ENCODE measurements at places on chromosomes 7 and 10. TPM values are rescaled to one million over a fixed set of nuclear protein-coding genes. Genes with fewer than 3 reads are reported as not detected.

CREM gene
- total RNA-seq = 10.6 TPM

STEAP1 gene
- total RNA-seq = 1.4 TPM

OGA gene
- total RNA-seq = 30.6 TPM

ARHGEF5 gene
- total RNA-seq = 16.2 TPM

STAG3 gene
- 0.98 TPM for total RNA-seq

LLCFC1 gene
- total RNA-seq = not detected

ZEB1 gene
- 9.7 TPM for total RNA-seq

HABP2 gene
- total RNA-seq = 13.2 TPM

PNLIP gene
- total RNA-seq = 9,334 TPM

TCERG1L gene
- 0.41 TPM for total RNA-seq

SPDYE3 gene
- not detected for total RNA-seq

DNA sequence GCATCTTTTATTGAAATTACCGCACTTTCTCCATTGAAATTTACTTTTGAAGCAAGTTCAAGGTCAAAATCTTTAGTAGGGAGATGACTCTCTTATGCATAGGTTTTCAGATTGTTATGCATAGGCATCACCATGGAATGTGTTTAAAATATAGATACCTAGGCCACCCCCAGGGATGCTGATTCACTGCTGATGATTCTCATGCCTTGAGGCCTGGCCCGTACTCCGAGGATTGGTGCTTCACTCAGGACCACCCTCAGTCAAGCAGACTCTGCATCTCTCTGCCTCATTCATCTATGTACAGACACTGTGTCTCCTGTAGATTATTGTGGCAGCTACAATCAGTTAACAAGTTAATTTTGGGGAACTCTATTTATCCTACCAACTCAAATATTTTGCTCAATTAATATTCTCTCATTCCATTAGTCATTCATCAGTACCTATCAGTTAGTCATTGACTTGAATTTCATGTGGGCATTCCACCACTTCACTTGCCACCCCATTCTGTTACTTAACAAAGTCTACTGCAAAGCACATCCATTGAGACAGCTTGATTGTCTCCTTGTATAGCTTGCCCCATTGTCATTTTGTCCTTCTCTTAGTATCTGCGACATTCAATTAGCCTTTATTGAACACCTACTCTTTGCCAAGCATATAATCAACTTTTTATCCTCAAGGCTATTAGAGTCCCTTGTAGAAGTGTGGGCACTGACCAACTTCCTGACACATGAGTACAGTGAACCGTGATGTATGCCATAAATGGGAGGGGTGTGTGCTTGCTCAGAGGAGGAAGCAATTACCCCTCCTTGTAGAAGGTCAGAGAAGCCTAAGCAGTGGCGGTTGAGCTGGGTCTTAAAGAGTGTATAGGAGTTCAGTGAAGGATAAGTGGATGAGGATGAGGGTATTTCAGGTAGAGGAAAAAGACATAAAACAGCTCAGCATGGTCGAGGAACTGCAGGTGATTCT is 255.6 kb upstream of the BMPER start:
- H3K36me3 ChIP-seq = no peaks in the 10 kb centered on the region
- H3K4me1 ChIP-seq = no peaks in the 10 kb centered on the region
- H3K27ac ChIP-seq = no peak overlapping the region
- H3K27me3 ChIP-seq = no peaks in the 10 kb centered on the region
- DNase-seq = no peak

DNA sequence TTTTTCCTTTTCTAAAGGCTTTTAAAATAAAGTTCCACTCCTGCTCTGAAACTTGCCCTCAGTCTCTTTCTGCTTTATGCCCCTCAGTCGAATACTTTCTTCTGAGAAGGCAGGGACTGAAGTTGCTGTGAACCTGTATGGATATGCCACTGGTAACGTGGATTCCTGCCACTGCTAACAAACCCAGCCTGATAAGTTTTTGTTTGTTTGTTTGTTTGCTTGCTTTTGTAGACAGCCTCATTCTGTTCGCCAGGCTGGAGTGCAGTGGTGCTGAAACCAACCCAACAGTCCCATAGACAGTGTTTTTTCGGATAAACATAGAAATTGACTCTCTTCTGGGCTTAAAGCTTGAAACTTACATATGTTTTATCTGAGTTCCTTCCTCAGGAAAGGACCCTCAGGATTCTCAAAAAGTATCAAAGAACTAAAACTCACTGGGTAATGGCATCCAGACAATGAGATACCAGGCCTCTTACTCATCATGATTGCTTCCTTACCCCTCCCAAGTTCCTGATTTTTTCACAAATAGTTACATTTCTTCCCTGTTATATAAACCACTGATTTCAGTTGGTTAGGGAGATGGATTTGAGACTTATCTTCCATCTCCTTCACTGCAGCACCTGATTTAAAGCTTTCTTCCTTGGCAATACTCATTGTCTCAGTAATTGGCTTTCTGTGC is 273.6 kb downstream of the SDHAF3 start:
- H3K36me3 ChIP-seq = no peaks in the 10 kb centered on the region
- no peaks in the 10 kb centered on the region for H3K4me1 ChIP-seq
- H3K27ac ChIP-seq = no peak overlapping the region
- DNase-seq = no peak
- no peak overlapping the region for H3K4me3 ChIP-seq

DNA sequence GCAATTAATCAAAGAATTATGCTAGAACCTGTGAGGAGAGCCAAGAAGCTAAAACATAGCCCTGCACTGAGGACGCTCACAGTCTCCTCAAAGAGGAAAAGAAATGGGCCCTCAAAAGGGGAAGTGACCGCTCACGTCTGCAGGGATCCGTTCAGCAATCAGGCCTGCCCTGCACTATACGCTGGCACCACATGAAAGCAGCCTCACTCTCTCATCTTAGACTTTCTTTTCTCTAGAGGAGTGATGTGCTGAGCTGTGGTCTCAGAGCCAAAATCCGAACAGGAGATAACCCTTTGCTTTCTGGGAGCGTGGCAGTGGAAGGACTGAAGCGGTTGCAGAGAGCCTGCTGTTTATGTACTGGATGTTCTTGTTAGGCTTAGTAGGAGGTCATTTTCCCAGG is 6.3 kb upstream of the IL2RA start:
- H3K4me3 ChIP-seq = no peak overlapping the region
- no peaks in the 10 kb centered on the region for H3K4me1 ChIP-seq
- H3K27me3 ChIP-seq = no peaks in the 10 kb centered on the region
- DNase-seq = no peak

GRCh38 chr7:39221901-39222300 is 244.2 kb downstream of the POU6F2 start:
- H3K27me3 ChIP-seq = no peaks in the 10 kb centered on the region
- DNase-seq = no peak
- H3K4me3 ChIP-seq = no peak overlapping the region
- no peak overlapping the region for H3K27ac ChIP-seq
- no peaks in the 10 kb centered on the region for H3K36me3 ChIP-seq

GRCh38 chr10:72747521-72747920 is 55.6 kb downstream of the MCU start:
- no peak overlapping the region for H3K4me3 ChIP-seq
- DNase-seq = no peak
- no peaks in the 10 kb centered on the region for H3K36me3 ChIP-seq
- no peak overlapping the region for H3K27ac ChIP-seq

GRCh38 chr7:98341106-98341505 is 59.6 kb downstream of the BRI3 start:
- no peak overlapping the region for H3K27ac ChIP-seq
- no peaks in the 10 kb centered on the region for H3K27me3 ChIP-seq
- no peaks in the 10 kb centered on the region for H3K4me1 ChIP-seq
- no peak overlapping the region for H3K4me3 ChIP-seq
- DNase-seq = no peak

DNA sequence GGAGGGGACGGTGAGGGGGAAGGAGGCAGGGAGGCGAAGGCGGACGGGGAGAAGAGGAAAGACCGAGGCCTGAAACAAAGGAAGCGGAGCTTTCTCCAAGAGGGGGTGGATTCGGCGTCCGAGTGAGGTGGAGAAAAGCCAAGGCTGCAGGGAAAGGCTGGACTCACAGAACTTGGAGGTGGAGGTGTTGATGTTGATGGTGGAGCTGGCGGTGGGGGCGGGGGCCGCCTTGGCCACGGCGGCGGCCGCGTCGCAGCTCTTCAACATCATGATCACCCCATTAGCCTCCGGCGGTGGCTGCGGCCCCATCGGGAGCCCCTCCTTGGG is 578 bp downstream of the CACUL1 start:
- peak; percentile 56 for DNase-seq
- no peaks in the 10 kb centered on the region for H3K36me3 ChIP-seq
- no peaks in the 10 kb centered on the region for H3K27me3 ChIP-seq
- peaks cover 20% of the 10 kb centered on the region for H3K4me1 ChIP-seq
- H3K27ac ChIP-seq = peak overlapping the region; percentile 64
- H3K4me3 ChIP-seq = peak overlapping the region; percentile 100

DNA sequence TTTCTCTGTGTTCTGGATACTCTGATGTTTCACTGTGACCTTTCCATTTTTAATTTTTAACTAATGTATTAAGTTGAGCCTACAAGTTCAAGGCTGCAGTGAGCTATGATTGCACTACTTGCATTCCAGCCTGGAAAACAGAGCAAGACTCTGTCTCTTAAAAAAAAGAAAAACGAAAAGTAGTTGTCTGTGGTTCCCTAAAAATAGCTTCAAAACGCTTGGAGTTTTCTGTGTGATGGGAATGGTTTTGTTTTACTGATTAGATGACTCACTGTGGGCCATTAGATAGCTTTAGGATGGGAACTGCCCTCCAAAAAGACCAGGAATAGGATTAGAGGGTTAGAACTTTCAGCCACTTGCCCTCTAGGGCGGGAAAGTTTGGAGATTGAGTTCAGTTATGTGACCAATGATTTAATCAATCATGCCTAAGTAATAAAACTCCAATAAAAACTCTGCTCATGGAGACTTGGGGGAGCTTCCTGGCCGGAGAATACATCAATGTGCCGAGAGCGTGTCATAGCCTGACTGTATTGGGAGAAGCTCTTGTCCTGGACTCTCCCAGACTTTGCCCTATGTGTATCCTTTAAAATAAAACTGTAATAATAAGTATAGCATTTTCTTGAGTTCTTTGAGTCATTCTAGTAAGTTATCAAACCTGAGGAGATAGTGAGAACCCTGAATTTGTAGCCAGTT is 147.1 kb downstream of the LYZL1 start:
- no peaks in the 10 kb centered on the region for H3K4me1 ChIP-seq
- H3K27ac ChIP-seq = no peak overlapping the region
- H3K36me3 ChIP-seq = no peaks in the 10 kb centered on the region
- no peak for DNase-seq
- H3K4me3 ChIP-seq = no peak overlapping the region

All from pancreas (tissue), 10 donors.